ENCODE measurements at places on chromosomes 16 and 17.

DNA sequence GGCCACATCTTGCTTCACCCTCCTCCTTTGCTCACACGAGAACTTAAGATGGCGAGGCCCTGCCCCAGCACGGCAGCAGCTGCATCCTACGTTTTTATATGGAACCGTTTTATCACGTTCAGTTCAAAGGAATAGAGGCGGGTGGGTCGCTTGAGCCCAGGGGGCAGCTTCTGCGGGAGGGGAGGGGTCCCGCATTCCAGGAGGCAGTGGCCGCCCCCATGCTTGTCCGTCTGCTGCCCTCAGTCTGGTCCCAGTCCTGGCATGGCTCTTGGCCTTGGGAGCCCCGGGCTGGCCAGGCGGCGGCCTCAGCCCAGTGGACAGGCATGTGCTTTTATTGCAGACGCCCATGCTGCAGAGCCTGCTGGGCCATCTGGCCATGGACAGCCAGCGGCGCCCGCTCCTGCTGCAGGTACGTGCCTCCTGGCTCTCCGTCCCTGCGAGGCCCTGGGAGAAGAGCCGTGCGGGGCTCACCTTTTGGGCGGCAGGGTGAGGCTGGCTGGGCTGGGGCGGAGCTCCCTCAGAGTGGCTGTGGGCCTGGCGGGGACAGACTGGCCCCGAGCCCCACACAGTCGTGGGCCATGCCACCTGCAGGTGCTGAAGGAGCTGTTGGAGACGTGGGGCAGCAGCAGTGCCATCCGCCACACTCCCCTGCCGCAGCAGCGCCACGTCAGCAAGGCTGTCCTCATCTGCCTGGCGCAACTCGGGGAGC is 6.8 kb downstream of the TELO2 start:
- DNase-seq = no peak

DNA sequence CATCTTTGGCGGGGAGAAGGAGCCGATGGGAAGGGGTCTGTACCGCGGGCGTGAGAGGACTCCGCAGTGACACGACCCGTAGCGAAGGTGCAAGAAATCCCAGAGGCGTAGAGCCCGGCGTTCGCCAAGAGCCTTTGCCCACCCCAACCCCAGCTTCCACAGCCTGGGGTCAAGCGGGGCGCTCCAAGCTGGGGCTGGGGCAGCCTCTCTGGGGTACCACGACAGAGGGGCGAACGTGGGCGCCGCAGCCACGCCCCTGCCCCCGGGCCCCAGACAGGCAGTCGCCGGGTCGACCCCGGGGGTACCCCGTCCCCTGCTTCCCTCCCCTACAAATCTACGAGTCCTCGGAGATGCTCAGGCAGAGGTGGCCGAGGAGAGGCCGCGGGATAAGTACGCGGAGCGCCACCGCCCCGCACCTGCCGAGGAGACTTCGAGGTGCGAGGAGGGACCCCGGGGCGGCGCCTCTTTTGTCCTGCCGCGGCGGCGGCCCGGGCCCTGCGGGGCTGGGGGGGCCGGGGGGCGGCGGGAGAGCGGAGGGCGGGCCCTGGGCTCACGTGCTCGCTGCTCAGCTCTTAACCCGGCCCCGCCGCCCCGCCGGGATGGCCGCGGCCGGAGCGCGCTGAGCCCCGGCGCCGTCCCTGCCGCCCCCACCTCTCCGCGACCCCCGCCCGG is at the start of gene ADAM11:
Gene ADAM11 (plus strand): TSS at position 575 of the 672 bp plus-strand sequence. CDS start 212 bp downstream, outside the sequence.
- no peak for DNase-seq

GRCh38 chr17:740240-741017 is 8.0 kb downstream of the TLCD3A start:
- no peak for DNase-seq

- no peak for DNase-seq
Observed at GRCh38 chr17:5378566-5379207, 40.8 kb downstream of the NUP88 start.
